ENCODE measurements at places on chromosomes 1 and 21. TPM values are rescaled to one million over a fixed set of nuclear protein-coding genes. Genes with fewer than 3 reads are reported as not detected.

DNA sequence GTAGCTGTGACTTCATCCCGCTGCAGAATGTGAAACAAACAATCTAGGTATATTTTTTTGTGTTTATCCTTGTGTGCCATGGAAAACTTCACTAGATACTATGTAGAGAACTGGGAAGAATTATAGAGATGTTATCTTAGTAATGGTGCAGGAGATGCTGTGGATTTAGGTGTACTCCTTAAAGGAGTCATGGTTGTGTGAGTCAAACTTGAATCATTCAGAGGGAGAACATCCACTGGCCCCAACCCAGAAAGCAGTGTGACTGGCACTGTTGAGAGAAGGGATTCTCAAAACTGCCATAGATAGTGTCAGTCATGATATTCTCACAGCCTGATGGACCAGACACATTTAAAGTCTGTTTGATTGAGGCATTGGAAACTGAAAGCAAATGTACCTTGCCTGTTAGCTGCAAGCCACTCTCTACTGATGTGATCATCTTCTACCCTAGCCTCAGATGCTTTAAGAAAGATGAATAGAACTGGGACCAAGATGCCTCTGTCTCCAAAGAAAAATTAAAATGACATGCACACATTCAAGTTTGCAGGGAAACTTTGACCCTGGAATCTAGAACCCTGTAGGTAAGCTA lies 754.6 kb downstream of the MRPL39 start:
- DNase-seq, result no peak

DNA sequence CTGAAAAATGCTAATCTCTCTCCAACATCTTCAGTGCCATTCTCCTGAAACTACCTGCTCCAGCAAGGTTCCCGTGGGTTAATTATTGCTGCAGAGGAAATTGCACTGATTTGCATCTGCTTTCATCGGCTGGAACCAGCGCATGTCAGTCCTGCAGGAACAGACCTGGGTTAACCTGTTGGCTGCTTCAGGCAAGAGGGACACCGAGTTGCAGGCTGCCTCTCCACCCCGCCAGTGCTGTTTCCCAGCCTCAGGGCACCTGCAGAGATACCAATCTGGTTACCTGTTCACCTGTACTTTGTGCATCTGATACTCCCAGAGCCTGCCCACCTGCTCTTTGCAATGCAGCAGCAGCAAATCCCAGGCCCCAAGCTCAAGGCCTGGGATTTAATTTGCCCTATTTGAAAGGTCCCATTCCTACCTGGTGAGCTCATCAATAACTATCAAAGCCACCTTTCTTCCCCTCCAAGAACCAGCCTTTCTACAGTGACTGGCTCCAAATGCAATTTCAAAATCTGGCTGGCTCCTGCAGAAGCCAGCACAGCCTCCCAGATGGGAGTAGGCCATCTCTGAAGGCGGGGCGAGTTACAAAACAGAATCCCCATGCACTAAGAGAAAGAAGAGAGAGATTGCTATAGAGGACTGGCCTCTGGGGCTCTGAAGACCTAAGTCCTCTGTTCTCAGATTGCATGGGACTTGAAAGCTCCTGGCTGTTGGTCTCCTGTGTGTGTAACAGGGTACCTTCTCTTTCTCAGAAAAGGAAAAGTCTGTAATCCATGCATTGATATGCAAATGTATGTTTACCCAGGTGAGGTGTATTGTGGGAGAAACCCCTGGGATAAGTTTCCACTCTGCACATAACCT lies 67.8 kb downstream of the TOMM20 start:
- DNase-seq, result no peak

DNA sequence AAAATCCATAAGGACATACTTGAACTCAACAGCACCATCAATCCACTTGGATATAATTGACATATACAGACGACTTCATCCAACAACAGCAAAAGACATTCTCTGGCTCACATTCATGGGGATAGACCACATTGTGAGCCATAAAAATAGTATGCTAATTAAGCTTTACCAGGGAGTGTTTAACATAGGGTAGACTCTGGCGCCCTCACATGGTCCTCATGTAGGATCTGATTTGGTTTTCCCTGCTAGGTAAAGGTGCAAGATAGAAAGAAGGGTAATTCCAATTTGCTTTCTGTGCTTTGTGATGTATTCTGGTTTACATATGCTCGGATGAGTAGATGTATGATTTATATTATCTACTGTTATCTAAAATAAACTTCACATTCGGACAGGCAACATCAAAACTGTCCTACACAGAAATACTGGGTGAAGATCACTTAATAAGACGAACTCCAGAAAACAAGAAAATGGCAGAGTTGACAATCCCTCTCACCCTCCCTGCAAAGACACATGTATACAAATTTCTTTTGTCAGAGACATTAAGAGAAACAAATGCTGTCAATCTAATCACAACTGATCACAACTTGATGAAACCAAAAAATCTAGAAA lies 27.7 kb downstream of the CR1L start:
- no peak for DNase-seq

DNA sequence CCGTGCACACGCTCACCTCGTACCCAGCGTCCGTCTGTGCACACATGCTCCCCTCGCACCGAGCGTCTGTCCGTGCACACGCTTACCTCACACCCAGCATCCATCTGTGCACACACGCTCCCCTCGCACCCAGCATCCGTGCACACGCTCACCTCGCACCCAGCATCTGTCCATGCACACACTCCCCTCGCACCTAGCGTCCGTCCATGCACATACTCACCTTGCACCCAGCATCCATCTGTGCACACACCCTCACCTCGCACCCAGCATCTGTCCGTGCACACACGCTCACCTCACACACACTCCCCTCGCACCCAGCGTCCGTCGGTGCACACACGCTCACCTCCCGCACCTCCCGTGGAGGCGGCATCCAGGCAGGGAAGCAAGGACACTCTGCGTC lies 24.4 kb upstream of the COL18A1 start:
- DNase-seq, result no peak

Gene S100A7
- not detected for total RNA-seq

GRCh38 chr1:2134266-2134620 lies 60.3 kb downstream of the FAAP20 start:
- no peak for DNase-seq

Gene MAN1C1
- total RNA-seq, result 17.9 TPM

- no peak for DNase-seq
Observed at GRCh38 chr1:231428377-231428776, 6.3 kb upstream of the EGLN1 start.

DNA sequence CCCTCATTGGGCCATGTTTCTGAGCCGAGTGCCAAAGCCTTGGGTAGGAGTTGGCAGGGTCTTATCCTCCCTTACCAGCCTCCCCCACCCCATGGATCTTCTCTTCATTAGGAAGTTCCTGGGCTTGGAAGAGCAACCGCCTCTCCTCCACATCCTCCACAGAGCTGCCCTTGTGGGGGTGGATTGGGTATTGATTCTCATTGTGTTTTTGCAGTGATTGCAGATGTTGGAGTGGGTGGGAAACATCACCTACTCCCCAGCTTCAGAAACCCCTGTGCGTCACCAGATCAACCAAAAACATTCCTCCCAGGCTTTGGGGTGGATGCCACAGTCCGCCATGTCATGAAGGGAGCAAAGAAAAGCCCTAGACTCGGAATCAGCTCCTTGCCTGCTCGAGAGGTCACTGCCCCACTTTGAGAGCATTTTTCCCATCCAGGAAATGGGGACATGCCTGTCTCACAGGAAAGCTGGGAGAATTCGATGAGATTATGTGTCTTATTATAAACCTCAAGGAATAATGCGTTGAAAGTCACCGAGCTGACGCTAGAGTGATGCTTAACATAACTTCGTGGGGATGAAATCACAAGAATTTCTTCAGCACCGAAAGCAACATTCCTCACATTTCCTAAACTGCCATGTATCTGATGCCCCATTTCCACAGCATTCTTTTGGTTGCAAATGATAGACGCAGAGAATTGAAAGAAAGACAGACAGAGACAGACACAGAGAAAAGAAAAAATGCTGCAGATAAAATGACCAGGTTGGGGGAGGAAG lies 44.7 kb upstream of the ZBTB40 start:
- no peak for DNase-seq

DNA sequence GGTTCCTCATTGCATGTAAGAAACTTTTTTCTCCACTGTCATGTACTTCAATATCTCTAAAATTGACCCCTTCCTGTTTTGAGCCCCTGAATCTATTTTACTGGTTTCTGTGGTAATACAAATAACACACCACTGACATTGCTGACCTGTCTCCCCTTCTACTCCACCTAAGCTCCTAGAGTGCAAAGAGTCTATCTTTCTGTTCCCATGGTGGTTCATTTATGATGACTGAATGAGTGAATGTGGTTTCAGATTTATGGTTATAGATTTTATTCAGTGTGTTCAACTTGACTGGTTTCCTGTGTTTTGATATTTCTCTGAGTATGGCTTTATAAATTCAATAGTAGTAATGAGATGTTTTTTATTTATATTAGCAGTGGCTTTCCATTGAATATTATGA lies 127.7 kb downstream of the MAGI3 start:
- DNase-seq, result no peak

- DNase-seq, result no peak
Observed at GRCh38 chr1:183159960-183160359, 26.1 kb upstream of the LAMC2 start.

All from activated CD8-positive, alpha-beta T cell treated with anti-CD3 and anti-CD28 coated beads, Interleukin-2, amount 10 ng/mL, durations not matched to agents 7 days and 5 days (primary cell).